ENCODE measurements at places on chromosomes 2 and 18.

- DNase-seq, result no peak
Measured at GRCh38 chr2:67824186-67824585, 238.6 kb downstream of the C1D start.

- DNase-seq, result no peak
Measured at GRCh38 chr2:61670591-61671501, 132.7 kb upstream of the XPO1 start.

DNA sequence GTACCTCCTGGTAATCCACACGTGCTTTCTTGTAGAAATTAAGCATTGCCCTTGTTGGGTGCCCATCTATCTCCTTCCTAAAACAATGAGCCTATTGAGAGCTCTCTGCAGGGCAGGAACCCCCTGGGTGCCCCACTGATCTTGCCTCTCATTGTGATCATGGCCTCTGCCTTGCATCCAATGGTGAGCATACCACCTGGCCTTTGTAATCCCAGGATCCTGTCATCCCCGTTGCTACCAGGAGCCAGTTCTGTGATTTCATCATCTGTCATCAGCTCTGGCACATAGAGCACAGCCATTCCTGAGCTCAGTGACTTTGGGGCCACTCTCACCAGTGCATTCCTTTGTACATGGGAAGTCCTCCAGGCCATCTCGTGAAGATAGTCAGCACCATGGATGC is 381.0 kb upstream of the ID2 start:
- DNase-seq, result no peak

DNA sequence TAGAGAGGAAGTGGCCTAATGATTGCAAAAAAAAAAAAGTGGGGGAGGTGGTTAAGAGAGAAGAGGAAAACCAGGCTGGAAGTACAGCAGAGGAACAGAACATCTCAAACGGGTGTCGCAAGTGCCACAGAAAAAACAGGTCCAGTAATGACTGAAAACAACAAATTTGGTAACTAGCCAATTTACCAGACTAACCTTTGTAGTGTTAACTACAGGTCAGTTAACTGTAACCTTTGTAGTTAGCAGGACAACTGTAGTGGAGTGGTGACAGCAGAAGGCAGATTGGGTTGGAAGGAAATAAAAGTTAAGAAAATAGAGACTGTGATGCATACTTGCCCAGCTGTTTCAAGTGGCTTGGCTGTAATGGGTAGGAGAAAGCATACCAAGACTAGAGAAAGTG is 91.4 kb upstream of the CHST9 start:
- no peak for DNase-seq

- no peak for DNase-seq
Measured at GRCh38 chr2:119431155-119431975, at the start of gene TMEM37. Gene TMEM37, plus strand, starts transcription at chr2:119431854. Its CDS starts 50 bp downstream, at chr2:119431904.

Measured in cerebellar nuclear complex (tissue), 1 donor.